ENCODE measurements at places on chromosomes 11 and 22. TPM values are rescaled to one million over a fixed set of nuclear protein-coding genes. Genes with fewer than 3 reads are reported as not detected.

- DNase-seq = no peak
These were observed 512.2 kb upstream of the ARHGAP42 start for GRCh38 chr11:100174881-100175280.

- DNase-seq = no peak
These were observed 19.8 kb downstream of the KCNQ1 start for GRCh38 chr11:2464451-2465165.

GLYAT gene
- total RNA-seq = not detected

DBX1 gene
- total RNA-seq = not detected

OR51B2 gene
- not detected for total RNA-seq

BIK gene
- 0.97 TPM for total RNA-seq

GGTLC3 gene
- total RNA-seq = not detected
